KG1 (cell line): ENCODE measurements at places on chromosomes 3 and 15.

DNA sequence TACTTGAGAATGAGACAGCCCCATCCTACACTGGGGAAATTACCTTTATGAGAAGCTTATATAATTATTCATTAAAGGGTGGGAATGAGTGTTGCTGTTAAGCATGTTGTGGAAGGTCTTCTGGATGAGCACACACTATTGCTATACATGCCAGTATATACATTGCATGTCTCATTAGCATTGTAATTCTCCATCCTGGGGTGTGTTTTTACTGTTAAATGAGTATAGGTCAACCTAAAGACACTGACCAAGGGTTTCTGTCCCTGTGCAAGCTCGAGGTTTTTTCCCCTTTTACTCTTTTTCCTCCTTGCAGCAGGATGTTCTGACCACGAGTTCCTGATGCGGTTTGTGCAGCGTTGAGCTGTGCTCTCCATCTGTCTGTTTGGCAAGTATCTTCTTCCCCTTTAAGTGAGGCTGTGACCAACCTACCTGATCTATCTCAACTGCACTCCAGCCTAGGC lies 7.2 kb upstream of the IVD start:
- DNase-seq: peak; percentile 46

GRCh38 chr3:72343078-72343477 lies 505.2 kb downstream of the SHQ1 start:
- DNase-seq: no peak

DNA sequence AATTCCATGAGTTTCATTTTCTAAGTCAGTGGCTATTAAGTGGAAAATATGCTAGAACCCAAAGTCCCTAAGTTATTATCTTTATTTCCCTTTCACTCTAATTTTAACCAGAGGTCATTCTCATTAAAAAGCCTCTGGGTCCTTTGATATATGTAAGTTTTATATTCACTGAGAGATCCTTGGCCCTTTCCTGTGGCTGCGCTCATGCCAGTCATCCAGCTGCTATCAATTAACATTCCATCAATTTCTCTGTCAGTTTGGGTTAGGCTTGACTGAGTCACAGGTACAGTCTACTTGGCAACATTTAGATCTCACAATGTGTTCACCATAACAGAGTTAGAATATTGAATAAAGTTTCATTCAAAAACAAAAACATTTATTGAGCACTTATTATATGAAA lies 58.0 kb upstream of the FBN1 start:
- no peak for DNase-seq

GRCh38 chr3:184474897-184475296 lies 86.7 kb upstream of the EPHB3 start:
- DNase-seq: no peak

DNA sequence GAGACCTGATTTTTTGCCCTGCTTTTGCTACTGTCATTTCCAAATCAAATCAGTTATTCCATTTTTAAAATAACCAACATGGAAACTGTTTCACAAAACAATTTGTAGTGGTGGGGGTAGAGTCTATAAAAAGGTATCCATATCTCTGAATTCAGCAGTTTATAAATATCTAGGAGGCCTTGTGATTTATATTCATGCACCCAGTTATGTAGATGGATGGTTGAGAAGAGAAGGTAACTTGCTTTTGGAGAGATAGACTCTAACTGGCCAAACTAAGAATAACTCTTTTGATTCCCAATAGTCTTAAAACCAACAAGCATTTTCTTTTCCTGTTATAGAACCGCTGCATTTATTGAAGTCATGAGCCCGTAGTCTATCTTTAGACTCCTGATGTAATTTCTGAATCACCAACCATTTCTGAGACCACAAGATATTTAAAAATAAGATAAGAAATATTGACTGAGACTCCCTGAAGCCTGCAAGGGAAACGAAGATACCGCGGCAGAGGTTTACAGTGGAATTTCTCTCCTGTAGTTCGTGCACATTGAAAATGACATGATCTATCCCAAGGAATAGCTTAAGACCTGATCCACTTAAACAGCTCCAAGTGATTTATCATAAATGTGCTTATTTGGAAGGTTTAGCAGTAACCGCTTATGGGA lies 68.5 kb downstream of the SAMMSON start:
- no peak for DNase-seq

- no peak for DNase-seq
Measured at GRCh38 chr15:75763137-75763611, 50.5 kb upstream of the CSPG4 start.
